ENCODE measurements at places on chromosomes 16 and 17. TPM values are rescaled to one million over a fixed set of nuclear protein-coding genes. Genes with fewer than 3 reads are reported as not detected.

The KCNJ16 gene
- 1.7 TPM for total RNA-seq

The SULT1A4 gene
- total RNA-seq: 18.4 TPM

The PRR15L gene
- total RNA-seq: not detected

The MYOCD gene
- under 0.01 TPM for total RNA-seq

The BCAR1 gene
- total RNA-seq: 300 TPM

The KRTAP16-1 gene
- total RNA-seq: 0.05 TPM

The SLFN14 gene
- not detected for total RNA-seq

The RND2 gene
- 0.17 TPM for total RNA-seq

The DEXI gene
- total RNA-seq: 65.3 TPM

The ITGAD gene
- total RNA-seq: not detected

The HEATR3 gene
- total RNA-seq: 30.6 TPM

The ITGAX gene
- 0.34 TPM for total RNA-seq

The SLC13A2 gene
- not detected for total RNA-seq

The KRTAP9-4 gene
- total RNA-seq: not detected

The SNX20 gene
- total RNA-seq: 0.70 TPM

The WSCD1 gene
- 43.6 TPM for total RNA-seq

The TBX21 gene
- total RNA-seq: not detected

The HOXB2 gene
- total RNA-seq: 5.2 TPM

The CCDC144A gene
- total RNA-seq: 3.2 TPM

The MAF gene
- total RNA-seq: 43.7 TPM

The PPY gene
- total RNA-seq: not detected

The SLC52A1 gene
- 0.47 TPM for total RNA-seq

The KIF19 gene
- 6.4 TPM for total RNA-seq

The DOC2A gene
- total RNA-seq: 2.0 TPM

The ZFP90 gene
- 20.2 TPM for total RNA-seq

The SMTNL2 gene
- total RNA-seq: under 0.01 TPM
